Lower lobe of right lung (tissue), 2 donors: ENCODE measurements at places on chromosomes 13 and 19. TPM values are rescaled to one million over a fixed set of nuclear protein-coding genes. Genes with fewer than 3 reads are reported as not detected.

Gene PTGIR
- total RNA-seq = 6.9 TPM

Gene HTR2A
- 0.32 TPM for total RNA-seq

Gene FAM216B
- total RNA-seq = 17.0 TPM

Gene SGCG
- total RNA-seq = 3.2 TPM

Gene RFPL4AL1
- not detected for total RNA-seq

Gene VSIG10L
- total RNA-seq = 3.2 TPM

Gene SIGLECL1
- total RNA-seq = not detected

Gene DYRK1B
- 28.4 TPM for total RNA-seq

GRCh38 chr13:51689663-51689996 is 105.4 kb downstream of the WDFY2 start:
- no peak for DNase-seq

GRCh38 chr13:41691274-41691673 is 233.9 kb downstream of the RGCC start:
- DNase-seq = no peak

GRCh38 chr19:38949580-38950367 is 19.0 kb downstream of the MRPS12 start:
- peak; percentile 94 for DNase-seq

DNA sequence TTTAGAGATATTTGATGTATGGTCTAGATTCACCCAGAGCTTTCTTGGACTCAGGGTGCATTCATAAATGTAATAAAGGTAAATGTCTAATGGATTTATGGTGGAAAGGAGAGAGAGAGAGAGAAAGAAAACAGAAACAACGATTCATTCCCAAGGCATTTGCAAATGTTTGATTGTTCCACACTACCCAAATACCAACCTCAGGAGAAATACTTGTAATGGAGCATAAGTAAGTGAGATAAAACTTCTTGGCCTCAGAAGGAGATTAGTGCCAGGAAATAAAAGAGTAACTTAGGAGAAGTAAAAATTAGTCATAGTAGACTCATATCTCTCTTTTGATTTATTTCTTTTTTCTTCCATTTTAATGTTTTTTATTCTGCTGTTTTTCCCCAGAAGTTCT is 40.6 kb upstream of the DGKH start:
- no peak for DNase-seq

- no peak for DNase-seq
These were observed 4.0 kb downstream of the TCF3 start for GRCh38 chr19:1648459-1648849.

GRCh38 chr13:102869948-102870676 is 24.3 kb downstream of the ERCC5 start:
- no peak for DNase-seq

- DNase-seq = no peak
These were observed 26.9 kb downstream of the PCCA start for GRCh38 chr13:100115693-100116254.

DNA sequence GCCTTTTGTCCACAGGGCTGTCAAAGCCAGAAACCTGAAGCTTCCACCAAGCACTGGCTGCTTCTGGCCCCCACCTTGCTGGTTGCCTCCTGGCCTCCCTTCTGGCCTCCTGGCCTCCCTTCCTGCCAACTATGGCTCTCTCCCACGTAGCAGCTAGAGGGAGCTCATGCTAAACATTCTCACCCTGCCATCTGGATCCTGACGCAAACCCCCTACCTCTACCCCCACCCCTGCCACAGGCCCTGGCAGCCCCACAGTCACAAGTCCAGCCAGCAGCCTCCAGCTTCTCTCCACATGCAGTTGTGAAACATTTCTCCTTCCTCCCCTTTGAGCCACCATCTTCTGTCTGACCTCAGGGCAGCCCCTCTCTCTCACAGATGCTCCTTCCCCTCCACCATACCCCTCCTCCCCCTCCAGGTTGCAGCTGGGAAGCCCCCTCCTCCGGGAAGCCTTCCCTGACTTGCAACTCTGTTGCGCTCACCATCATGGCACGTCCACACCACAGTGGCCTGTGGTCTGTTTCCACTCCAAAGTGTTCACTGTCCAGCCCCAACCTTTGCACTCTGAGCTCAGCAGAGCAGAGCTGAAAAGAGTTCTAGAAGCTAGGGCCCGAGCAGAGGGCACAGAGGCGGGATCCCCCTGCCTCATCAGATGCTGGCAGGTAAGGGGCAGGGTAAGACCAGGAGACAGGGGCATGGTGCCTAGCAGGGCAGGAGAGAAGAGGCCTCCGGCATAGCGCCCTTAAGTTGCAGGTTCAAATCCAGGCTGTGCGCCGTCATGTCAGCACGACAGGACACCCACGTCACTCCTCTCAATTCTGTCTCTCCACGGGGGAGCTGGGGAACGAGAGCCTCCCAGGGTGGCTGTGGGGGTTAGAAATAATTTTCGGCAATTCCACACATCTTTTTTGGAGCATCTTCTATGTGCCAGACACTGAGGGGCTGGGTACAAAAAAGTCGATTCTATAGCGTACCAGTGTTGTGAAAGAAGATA is 7.3 kb downstream of the ADGRL1 start:
- no peak for DNase-seq

DNA sequence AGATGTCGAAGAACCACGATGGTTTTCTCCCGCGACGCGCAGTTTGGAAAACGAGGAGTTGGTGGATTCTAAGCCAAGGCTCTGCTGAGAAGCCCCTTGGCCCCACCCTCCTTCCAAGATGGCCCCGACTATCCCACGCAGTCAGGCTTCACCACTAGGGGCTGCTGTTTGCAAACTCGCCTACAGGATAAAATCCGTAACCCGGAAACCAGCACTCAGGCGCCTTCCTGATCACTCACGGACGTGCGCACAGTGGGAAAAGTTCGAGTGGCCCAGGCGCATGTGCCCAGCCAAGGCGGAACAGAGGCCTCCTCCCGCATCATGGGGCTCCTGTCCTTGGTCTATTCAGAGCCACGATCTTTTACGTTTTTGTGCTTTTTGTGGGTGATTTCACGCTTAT is 19.2 kb upstream of the UQCR11 start:
- DNase-seq = peak; percentile 74

DNA sequence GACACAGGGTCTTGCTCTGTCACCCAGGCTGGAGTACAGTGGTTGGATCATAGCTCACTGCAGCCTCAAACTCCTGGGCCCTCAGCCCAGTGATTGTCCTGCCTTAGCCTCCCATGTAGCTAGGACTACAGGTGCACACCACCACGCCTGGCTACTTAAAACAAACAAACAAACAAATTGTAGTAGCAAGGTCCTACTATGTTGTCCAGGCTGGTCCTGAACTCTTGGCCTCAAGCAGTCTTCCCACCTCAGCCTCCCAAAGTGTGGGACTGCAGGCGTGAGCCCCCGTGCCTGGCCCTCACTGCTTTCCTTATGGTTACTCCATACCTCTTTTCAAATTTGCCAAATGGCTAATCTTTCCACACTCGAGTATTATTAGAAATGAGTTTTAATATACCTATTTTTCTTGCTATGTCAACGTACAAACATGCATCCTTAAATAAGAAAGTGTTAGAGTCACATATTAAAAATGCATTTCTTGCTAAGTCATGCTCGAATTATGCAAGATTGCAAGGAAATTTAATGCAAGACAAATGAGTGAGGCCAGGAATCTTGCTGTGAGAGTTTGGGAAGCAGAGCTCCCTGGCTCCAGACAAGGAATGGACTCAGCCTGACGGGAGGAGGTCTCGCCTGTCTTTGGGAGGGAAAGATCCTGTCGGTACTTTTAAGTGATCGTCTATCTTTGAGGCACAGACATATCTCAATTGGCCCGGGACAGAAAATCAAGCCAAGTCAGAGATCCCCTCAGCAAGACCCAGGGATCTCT is 39.4 kb downstream of the RFX2 start:
- DNase-seq = no peak

GRCh38 chr13:42680748-42681147 is 100.6 kb upstream of the FAM216B start:
- DNase-seq = no peak

DNA sequence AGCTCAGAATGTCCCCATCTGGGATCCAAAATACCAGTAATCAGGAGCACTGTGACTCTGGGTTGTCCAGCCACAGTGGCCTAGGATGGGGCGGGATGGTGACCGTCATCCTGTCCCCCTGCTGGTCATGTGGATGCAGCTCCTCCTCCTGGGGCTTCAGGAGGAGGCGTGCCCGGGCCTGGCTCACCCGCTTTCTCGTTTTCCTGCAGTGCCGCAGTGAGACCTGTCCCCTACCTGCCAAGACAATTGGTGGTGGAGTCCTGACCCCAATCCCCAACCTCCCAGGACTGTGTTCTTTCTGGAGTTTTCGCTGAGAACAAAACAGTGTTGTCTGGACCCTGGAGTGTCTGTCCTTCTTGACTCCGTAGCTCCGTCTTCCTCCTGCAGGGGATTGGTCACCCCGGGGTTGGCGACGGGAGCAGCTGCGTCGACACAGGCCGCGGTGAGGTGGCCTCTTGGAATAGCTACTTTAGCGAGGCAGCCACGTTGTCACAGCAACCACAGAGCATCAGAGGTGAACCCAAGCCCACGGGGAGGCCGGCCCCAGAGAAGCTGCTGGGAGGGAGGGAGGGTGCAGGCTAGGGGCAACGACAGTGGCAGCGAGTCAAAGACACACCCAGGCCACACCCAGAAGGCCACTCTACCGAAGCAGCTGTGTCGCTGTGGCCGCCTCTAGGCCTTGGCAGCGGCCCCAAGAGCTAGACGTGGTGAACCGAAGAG is 10.2 kb upstream of the EMC10 start:
- peak; percentile 79 for DNase-seq

GRCh38 chr13:43411741-43412140 is 375.0 kb downstream of the ENOX1 start:
- no peak for DNase-seq

DNA sequence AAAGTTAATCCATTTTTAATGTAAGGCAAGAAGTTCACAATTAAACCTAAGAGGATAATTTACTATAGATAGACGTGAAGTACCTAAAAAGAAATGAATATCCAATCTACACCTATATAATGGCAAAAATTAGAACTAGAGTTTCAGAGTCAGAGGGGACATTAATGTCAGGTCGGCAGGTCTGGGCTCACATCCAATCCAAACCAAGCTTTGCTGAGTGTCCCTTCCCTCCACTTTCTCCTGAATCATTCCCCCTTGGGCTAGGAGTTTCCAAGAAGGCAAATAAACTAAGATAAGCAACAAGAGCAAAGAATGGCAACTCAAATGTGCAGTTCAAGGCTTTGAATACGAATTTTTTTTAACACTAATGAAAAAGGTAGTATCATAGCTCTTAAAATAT is 2.9 kb downstream of the FLT3 start:
- no peak for DNase-seq

- DNase-seq = no peak
These were observed 55.4 kb downstream of the INTS6 start for GRCh38 chr13:51397262-51397941.
